ENCODE measurements at places on chromosomes 5 and 9.

DNA sequence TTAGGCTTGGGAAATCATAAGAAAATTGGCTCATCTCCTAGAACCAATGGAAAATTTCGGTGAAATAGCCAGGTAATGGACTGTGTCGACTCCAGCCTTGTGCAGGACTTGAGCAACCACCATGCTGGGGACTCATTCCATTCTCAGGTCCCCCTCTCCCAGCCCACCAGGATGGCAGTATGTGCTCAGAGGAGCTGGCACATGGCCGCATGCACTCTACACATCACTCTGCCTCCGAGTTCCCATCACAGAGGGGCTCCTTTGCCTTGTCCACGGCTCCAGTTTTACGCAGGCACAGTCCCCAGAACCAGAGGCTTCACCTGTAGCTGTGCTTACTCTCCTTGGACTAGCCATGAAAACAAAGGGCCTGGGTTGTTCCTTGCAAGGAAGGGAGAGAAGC is 149.3 kb downstream of the PAX5 start:
- DNase-seq: no peak

DNA sequence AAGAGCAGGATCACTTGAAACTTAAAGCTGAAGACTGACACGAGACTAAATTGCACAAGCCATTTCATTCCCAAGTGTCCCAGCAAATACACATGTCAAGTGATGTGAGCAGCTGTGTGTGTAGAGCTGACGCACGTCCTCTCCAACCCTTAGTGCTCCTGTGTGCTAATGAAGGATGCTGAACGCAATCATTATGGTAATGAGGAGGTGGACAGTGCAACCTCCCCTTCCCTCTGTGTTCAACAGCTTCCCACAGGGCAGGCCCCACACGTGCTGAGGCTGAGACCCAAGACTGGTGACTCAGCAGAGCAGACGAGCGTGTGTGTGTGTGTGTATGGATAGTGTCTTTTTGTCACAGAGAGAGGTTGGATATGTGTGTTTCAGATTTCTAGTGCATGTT is 702.1 kb downstream of the SEMA5A start:
- no peak for DNase-seq

GRCh38 chr9:105832096-105832710 is 137.9 kb downstream of the TMEM38B start:
- DNase-seq: no peak

- no peak for DNase-seq
These were observed 57.4 kb upstream of the NOTCH1 start for GRCh38 chr9:136603216-136603615.

GRCh38 chr9:93675336-93676150 is 99.2 kb downstream of the PHF2 start:
- DNase-seq: peak; percentile 2

GRCh38 chr5:166074582-166075481 is 2216.6 kb upstream of the WWC1 start:
- no peak for DNase-seq

GRCh38 chr5:82821846-82822633 is 255.2 kb downstream of the TMEM167A start:
- no peak for DNase-seq

DNA sequence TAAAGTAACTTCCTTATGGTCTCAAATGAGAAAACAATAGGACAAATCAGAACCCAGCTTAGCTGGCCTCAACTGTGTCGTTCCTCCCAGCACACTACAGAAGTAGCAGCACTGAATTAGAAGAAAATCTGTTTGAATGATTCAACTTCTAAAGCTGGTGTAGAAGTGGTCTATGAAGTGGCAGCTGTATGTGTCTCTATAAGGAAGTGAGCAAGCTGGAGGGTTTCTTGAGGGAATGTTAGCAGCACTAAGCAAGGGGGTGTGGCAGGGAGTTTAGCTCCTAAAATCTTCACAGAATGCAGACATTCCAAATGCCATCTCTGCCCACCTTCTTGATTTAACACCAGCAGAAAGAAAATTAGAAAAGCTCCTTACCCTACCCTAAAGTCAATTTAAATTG is 4.1 kb downstream of the KLF9 start:
- DNase-seq: no peak

DNA sequence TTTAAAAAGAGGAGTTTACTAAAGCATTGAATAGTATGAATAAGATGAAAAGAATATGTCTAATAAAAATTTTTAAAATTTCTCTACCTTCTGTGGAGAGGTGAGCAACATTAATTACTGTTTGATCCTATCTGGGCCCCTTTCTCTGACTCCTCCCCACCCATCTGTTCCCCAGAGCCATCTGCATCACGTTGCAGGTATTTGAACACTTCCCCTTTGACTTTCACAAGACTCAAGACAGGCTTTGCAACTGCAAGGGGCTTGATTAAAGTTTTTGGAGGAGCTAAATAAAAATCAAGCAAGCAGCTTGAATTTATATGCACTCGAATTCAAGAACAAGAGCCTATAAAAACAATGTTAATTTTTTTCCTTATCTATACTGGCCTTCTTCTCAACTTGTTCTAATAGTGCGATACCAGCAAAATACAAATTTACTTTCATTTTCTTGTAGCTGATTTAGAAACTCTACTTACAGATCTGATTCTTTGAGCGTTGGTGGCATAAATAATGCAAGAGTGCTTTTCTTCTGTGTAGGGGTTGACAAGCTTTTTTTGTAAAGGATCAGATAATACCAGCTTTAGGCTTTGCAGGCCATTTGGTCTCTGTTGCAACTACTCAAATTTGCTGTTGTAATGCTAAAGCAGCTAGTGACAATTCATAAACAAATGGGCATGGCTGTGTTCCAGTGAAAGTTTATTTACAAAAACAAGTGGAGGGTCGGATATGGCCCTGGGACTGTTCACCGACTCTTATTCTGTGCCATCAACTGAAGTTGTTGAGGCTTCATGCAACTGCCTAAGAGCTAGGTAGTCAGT is 21.2 kb downstream of the TXNDC8 start:
- DNase-seq: no peak
